ENCODE measurements at places on chromosomes 5 and 9.

- DNase-seq: peak; percentile 12
Observed at GRCh38 chr5:146873186-146873917, 5.2 kb downstream of the PPP2R2B start.

GRCh38 chr5:14977058-14977685 lies 105.6 kb upstream of the ANKH start:
- no peak for DNase-seq

DNA sequence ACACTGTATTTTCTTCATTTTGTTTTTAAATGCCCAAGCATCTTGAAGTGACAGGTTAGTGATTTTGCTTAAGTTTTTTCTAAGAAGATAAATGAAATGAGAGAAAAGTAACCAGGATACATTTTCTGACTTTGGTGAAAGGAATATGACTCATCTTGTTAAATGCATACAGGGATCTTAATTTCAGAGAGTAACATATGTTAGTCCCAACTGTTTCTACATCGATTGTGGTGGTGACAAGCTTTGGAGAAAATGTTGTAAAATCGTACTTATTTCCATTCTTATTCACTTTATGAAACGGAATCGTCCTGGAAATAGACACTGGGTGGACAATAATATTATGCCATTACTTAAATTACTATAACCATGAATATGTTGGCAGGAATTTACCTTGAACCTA lies 107.5 kb downstream of the KCNN2 start:
- no peak for DNase-seq

DNA sequence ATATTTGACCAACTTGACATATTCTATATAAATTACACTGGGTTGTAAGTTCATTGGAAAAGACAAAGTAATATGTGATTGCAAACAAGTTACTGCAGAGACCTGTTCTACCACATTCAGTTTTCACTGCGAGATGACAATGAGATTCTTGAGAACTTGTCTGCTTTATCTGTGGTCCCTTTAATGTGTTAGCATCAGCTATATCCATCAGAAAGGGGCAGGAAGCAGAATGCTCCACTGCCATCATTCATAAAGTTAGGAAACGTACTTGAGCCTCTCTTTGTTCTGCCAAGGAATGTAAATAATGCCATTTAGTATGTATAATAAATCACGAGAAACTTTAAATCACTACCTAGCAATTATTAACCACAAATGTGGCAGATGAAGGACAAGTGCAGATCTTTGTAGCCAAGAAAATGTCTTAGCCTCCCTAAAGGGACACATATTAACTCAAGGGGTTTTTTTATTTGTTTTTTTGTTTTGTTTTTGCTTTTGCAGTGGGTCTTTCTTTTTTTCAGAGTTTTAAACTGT lies 59.4 kb downstream of the GIN1 start:
- DNase-seq: no peak

GRCh38 chr5:156367597-156367996 lies 40.6 kb downstream of the SGCD start:
- DNase-seq: peak; percentile 15

GRCh38 chr5:88681211-88681803 lies 201.7 kb downstream of the MEF2C start:
- DNase-seq: no peak

- no peak for DNase-seq
Observed at GRCh38 chr9:98158071-98158831, 34.2 kb downstream of the CORO2A start.

DNA sequence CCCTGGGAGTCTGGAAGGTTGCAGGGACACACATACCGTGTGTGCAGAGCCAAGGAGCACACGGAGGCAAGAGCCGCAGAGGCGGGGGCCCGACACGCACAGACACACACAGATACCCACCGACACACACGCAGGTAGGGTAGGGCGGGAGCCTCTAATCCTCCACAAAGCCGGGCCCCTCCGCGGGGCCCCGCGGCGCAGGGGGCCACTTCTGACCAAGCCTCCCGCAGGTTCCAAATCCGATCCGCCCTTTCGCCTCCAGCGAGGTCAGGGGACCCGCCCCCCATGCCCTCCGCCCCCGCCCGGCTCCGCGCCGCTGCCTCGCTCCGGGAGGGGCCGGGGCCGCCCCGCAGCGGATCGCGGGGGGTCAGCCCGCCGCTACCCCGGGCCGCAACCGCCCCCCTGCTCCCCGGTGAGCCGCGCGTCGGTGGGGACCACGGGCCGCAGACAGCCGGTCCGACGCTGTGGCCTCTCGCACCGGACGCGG lies 1.4 kb upstream of the LMX1B start:
- DNase-seq: no peak
